ENCODE measurements at places on chromosomes 3 and 15.
A peak's percentile ranks its signal among the peaks of the same experiment; 100 is the strongest.

- no peak for DNase-seq
Observed at GRCh38 chr3:169362301-169362700, 301.2 kb downstream of the MECOM start.

DNA sequence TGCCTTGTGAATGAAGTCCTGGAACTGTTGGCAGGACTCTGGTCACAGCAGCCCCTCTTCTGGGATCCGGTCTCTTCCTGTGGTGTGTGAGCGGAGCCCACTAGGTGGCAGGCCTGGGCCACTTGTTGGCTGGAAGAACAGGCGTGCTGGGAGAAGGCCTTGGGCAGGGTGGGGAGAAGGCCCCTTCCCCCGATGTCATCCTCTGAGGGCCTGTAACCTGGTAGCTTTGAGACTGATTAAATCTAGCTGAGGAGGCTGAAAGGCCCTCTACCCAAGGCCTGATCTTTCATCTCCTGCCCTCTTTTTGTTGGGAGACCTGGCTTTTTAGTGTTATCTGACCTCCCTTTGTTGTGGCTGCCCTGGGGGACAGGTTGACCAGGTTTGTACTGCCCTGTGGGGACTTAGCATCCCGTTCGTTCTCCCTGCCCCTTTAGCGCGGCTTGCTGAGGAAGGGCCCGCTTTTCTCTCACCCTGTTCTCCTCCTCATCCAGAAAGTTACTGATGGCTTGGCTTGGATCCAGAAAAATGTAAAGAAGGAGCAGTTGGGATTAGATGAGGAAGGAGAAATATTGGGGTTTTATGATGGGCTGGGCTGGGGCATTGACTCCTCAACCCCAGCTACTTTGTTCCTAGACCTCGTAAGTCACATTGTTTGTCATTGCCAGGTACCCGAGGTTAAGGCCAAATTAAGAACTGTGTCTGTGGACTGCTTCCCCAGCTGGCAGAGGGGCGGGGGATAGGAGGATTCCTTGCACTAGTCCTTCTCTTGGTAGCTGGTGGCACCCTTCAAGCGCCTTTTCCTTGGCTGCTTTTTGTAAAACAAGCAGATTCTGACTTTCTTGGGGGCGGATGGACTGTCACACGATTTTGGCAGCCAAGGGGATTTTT lies 48.5 kb downstream of the CHCHD6 start:
- peak; percentile 57 for DNase-seq

- DNase-seq: no peak
Observed at GRCh38 chr3:174332391-174332790, 526.7 kb upstream of the NAALADL2 start.

DNA sequence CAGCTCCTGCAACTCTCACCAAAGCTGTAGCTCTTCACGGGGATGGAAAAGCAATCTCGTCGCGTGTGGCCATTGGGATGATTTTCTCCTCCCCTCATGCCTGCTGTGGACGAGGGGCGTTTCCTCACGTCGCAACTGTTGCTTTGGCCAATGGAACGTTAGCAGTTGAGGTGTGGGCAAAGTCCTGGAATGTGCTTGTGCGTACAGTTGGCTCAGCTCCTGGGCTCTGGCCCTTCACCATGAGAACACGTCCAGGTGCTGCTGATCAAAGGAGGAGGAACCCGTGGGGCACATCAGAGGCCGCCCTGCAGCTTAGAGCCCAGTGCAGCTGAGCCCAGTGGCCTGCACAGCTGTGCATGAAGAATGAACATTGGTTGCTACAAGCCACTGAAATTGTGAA lies 186.1 kb downstream of the TJP1 start:
- DNase-seq: no peak

GRCh38 chr3:33644582-33644981 lies 73.5 kb downstream of the CLASP2 start:
- no peak for DNase-seq

GRCh38 chr3:186946756-186947375 lies 16.5 kb downstream of the ST6GAL1 start:
- DNase-seq: no peak

DNA sequence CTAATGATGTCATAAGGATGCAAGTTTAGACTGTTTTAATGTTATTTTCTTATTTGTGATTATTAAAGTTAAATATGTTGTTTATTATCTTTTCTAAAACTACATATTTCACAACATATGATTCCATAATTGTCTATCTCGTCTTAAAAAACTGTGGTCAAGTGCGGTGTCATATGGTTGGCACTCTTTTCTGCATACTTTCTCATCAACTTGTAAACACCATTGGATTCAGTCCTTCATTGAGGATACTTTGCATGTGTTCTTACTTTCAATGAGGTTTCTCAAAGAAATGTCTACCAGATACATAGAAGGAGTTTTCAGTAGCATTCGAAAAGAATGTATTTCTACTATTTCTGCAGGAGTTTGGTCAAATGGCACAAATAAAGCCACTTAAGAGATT lies 22.0 kb upstream of the ALPK3 start:
- no peak for DNase-seq

DNA sequence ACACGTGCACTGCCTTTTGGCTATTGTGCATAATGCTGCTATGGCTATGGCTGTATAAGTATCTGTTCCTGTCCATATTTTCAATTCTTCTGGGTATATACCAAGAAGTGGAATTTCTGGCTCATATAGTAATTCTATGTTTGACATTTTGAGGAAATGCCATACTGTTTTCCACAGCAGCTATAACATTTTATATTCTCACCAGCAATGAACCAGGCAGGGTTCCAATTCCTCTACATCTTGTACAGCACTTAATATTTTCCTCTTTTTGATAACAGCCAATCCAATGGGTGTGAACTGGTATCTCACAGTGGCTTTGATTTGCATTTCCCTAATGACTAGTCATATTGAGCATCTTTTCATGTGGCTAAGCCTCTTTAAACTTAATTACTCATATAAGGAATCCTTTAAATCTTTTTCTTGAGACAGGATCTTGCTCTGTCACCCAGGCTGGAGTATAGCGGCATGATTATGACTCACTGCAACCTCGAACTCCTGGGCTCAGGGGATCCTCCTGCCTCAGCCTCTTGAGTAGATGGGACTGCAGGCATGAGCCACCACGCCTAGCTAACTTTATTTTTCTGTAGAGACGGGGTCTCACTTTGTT lies 38.1 kb upstream of the IGDCC4 start:
- no peak for DNase-seq

DNA sequence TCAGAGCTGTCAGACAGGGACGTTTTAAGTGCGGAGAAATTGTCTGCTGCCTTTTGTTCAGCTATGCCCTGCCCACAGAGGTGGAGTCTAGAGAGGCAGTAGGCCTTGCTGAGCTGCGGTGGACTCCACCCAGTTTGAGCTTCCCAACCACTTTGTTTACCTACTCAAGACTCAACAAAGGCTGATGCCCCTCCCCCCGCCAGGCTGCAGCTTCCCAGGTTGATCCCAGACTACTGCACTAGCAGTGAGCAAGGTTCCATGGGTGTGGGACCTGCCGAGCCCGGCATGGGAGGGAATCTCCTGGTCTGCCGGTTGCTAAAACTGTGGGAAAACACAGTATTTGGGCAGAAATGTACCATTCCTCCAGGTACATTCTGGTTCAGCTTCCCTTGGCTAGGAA lies 282.1 kb downstream of the VGLL3 start:
- no peak for DNase-seq

Data from 8988T (cell line).